Activated CD4-positive, alpha-beta T cell treated with anti-CD3 and anti-CD28 coated beads for 48 hours (primary cell): ENCODE measurements at places on chromosomes 11 and 22.
A peak's percentile ranks its signal among the peaks of the same experiment; 100 is the strongest.

DNA sequence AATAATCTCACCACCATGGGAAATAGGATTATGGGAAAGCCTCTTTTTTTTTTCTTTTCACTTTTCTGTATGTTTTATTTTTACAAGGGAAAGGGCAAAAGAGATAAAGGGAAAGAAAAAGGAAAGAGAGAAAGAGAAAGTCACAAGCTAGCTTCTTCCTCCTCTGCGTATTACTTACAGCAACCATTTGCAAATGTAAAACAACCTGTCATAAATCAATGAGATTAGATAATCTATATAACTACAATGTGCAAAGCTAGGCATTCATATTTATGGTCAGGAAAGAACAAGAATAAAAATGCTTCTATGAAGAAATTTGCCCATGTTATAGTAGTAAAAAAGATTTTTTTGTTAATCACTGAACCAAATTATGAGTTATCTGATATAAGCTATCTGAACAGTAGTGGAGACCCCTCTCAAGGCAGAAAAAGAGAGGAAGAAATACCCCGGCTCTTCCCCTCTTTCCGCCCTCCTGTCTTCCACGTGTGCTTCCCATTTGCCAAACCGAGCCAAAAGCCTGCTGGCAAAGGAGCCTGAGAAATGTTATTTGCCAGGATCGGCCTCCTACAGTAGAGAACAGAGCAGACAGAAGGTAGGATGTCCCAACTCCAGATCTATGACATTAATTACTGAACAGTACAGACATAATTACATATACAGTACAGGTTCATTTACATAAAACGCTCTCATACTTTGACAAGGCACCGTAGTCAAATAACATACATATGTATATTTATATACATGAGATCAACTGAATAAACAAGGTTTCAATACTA, 50.2 kb downstream of the ARHGAP32 start:
- no peak for DNase-seq

DNA sequence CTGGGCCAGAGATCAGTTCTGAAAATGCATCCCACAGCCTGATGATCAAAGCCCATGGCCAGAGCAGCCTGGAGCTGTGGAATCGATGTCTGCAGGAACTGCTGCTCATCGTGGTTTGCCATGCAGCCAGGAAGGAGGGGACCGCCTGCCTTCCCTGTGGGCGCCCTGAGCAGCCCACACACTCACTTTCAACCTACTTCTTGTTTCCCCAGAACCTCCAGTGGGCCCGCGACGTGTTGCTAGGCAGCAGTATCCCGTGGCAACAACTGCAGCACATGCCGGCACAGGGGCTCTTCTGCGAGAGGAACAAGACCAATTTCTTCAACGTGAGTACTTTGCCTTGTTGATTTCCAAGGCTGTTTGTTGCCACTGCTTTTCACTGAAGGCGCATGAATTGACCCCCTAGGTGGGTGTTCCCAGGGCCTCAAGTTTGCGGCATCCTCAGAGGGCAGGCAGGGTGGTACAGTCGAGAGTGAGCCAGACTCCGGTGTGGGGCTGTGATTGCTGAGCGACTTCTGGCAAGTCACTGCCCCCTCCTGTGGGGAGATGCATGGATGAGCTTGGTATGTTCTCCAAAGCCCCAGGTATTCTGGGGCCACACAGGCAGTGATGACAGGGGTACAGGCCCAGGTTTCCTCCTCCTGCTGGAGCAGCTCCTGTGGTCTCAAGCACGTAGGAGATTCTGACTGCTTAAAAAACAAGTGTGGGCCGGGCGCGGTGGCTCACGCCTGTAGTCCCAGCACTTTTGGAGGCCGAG, 47.0 kb upstream of the SUSD2 start:
- peak; percentile 72 for DNase-seq

GRCh38 chr11:94175535-94175934, 46.9 kb downstream of the PANX1 start:
- DNase-seq, result no peak

- no peak for DNase-seq
These were observed 218.7 kb upstream of the BLID start for GRCh38 chr11:122334546-122335339.

DNA sequence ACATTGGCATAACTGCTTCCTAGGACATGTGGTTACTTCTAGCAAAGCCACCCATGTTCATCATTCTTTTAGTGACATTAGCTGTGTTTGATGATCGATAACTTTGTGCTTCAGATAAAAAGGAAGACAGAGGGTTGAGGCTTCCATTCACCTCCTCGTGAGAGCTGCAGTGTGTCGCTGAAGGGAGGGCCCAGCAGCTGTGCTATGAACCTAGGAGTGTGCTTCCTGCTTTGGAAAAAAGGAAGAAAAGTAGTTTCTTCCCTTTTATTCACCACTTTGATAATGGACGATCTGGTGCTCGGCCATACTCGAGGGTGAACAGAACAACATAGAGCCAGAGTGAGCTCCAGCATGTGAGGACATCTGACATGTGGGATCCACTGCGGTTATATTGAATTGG, 6.1 kb upstream of the RFPL2 start:
- no peak for DNase-seq

- no peak for DNase-seq
These were observed 443.7 kb downstream of the TBC1D22A start for GRCh38 chr22:47206164-47206563.

DNA sequence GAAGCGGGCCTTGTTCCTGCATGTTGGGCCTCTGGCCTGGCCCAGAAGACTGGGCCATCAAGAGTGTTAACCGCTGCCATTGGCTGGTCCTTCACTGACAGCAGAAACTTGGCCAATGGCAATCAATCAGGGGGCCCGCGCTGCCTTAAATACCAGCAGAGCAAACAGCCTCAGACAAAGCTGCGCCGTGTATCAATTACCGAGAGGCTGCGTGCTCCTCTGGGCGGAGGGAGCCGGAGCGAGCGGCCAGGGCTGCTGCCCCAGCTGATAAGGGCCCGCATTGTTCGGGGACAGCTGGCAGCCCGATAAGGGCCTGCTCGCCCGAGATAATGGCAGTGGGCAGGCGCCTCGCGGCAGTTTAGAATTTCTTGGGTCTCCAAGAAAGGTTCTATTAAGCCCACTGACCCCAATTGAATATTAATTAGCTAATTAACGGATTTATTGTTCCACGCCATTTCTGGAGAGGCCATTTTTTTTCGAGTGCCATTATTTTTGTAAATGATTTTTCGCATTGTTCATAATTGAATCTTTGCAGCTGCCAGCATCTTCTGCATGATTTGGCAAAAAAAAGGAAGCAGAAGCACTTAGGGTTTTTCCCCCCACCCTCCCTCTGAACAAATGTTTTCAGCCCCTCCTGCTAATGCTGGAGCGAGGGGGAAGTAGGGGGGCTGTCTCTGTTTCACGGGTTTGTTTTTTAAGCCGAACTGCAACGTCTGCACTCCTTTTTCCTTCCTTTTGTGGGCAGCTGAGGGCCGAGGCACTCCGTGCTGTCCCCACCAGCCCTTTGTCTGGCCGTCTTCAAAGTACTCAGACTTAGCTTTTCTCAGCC, 37.6 kb upstream of the RIC3 start:
- DNase-seq, result no peak

GRCh38 chr22:19852177-19852781, 2.4 kb downstream of the GNB1L start:
- DNase-seq, result no peak

DNA sequence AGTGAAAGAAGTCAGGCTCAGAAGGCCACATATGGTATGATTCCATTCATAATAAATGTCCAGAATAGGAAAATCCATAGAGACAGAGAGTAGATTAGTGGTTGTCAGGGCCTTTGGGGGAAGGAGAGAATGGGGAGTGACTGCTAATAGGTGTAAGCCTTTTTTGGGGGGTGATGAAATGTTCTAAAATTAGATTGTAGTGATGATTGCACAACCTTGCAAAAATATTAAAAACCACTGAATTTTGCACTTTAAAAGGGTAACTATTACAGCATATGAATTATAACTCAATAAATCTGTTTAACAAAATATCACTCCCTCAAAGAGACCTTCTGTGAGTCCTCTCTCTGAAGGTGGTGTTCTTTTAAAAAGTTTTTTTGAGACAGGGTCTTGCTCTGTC, 72.3 kb upstream of the GRK3 start:
- no peak for DNase-seq

GRCh38 chr11:119529936-119530335, 107.0 kb upstream of the THY1 start:
- DNase-seq, result no peak

- no peak for DNase-seq
These were observed 121.5 kb downstream of the CCDC34 start for GRCh38 chr11:27241311-27242122.

GRCh38 chr11:101860696-101861427, 53.9 kb upstream of the CEP126 start:
- DNase-seq, result peak; percentile 24

- no peak for DNase-seq
These were observed 28.6 kb downstream of the SNAP29 start for GRCh38 chr22:20887375-20887774.

- no peak for DNase-seq
These were observed 77.4 kb downstream of the NARS2 start for GRCh38 chr11:78497293-78497692.

DNA sequence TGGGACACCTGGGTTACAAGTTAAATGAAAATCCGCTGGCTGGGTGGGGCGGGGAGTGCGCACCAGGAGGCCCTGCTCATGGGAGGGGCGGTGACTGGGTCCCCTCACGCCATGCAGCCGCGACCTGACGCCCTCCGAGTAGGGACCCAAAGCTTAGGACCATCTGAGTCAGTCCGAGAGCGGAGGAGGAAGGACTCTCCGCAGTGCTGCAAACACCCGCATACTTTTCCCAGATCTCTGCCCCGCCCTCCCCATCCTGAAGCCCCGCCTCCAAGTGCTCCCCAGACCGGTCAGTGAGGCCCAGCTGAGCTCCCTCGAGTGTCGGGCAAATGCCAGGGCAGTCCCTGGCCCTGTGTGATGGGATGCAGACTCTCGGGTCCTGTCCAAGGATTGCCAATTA, 6.6 kb upstream of the FLI1 start:
- DNase-seq, result no peak

- DNase-seq, result no peak
These were observed 12.6 kb downstream of the ARHGAP8 start for GRCh38 chr22:44764974-44765373.

- no peak for DNase-seq
These were observed 506.1 kb upstream of the KIRREL3 start for GRCh38 chr11:127506647-127507046.

GRCh38 chr11:88484873-88485621, 147.5 kb upstream of the CTSC start:
- DNase-seq, result peak; percentile 50

DNA sequence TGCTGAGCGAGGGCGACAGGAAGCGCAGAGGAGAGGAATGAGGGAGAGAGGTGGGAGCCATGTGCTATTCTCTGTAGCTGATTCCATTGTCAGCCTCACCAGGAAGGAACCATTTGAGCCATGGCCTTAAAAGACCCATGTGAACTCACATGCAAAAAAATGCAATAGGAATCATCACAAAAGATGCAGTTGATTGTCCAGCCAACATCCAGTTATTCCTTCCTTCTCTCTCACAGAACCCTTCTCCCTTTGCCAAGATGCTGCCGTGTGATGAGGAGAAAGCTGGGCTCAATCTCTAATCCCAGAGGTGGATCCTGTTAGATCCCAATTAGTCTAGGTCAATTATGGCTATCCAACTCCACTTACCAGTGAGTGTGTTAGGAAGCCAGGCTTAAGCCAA, 58.2 kb upstream of the RRAS2 start:
- DNase-seq, result no peak

GRCh38 chr11:83599066-83599465, 312.9 kb upstream of the CCDC90B start:
- no peak for DNase-seq
